ENCODE measurements at places on chromosomes 4 and X.
A peak's percentile ranks its signal among the peaks of the same experiment; 100 is the strongest.

DNA sequence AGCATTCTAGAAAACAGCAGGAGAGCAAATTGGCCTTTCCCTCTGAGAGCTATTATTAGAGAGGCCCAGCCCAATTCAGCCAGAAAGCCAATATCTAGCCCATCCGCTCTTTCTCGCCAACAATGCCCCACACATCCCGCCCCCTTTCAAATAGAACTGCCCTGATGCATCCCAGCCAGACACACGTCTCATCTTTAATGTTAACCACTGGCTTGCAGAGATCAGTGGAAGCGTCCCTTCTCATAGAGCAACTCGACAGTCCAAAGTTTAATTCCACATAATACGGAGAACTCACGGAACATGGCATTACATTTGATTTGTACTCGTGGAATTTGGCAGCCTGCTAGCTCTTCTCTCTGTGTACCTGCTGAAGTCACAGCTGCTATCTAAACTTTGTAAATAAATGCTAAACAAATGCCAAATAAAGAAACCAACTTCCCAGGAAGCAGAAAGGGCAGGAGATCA is 304.4 kb downstream of the DHX15 start:
- H3K36me3 ChIP-seq: no peaks in the 10 kb centered on the region
- peaks cover 5% of the 10 kb centered on the region for H3K4me1 ChIP-seq
- no peak overlapping the region for H3K27ac ChIP-seq
- DNase-seq: no peak
- peaks cover 14% of the 10 kb centered on the region for H3K27me3 ChIP-seq
- H3K4me3 ChIP-seq: no peak overlapping the region

DNA sequence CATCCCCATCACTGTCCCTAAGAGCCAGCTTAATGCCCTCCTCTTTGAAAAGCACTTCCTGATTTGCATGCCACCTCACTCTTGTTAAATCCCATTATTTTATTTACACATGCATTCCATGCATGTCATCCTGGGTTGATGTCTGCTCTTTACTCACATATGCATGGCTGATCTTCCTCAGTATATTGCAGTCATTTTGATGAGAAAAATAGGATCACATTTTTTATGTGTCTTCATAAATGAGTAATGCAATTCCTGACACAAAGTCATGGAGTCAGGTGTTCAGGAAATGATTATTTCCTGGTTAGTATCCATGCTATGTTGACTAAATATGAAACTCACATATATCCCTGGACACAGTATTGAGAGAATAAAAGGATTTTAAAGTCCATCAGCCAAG is 204.7 kb downstream of the SLIT2 start:
- H3K27me3 ChIP-seq: no peaks in the 10 kb centered on the region
- no peaks in the 10 kb centered on the region for H3K36me3 ChIP-seq
- DNase-seq: no peak

DNA sequence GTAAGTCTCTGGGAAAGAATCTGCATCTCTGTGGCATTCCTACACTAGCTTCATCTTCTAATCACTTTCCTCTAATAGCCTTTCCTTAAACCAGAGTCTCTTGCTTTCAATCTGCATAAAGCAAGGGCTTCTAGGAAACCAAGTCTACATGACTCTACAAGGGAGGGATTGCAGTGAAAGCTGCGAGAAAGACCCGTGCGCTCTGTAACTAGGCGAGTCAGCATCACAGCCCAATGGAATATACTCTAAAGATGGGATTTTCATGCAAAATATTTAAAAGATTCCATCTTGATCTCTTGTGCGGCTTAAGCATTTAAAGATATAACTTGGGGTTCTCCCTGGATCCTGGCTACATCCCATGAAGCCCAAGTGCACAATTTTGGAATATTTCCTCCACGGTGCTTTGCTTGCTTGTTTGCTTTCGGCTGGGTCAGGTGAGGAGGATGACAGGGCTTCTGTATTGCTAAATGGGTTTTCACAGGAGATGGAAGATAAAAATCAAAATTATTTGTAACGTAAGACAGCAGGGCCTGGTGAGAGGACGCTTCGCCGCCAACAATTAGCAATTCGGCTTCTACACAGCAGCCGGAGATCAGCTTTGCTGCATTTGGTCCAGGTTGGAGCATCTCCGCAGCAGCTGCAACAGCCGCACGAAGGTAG is 687 bp upstream of the GRIA2 start:
- H3K4me3 ChIP-seq: peak overlapping the region; percentile 2
- DNase-seq: no peak
- H3K36me3 ChIP-seq: no peaks in the 10 kb centered on the region
- peaks cover 65% of the 10 kb centered on the region for H3K27me3 ChIP-seq
- H3K27ac ChIP-seq: no peak overlapping the region

GRCh38 chr4:9898596-9899305 is 117.3 kb downstream of the DRD5 start:
- DNase-seq: peak; percentile 37
- no peak overlapping the region for H3K4me3 ChIP-seq
- H3K4me1 ChIP-seq: no peaks in the 10 kb centered on the region
- H3K27me3 ChIP-seq: peaks cover 21% of the 10 kb centered on the region
- no peak overlapping the region for H3K27ac ChIP-seq

- no peaks in the 10 kb centered on the region for H3K36me3 ChIP-seq
- H3K27me3 ChIP-seq: no peaks in the 10 kb centered on the region
- H3K4me1 ChIP-seq: no peaks in the 10 kb centered on the region
- H3K4me3 ChIP-seq: no peak overlapping the region
These were observed 51.4 kb downstream of the MED28 start for GRCh38 chr4:17665852-17666251.

- no peaks in the 10 kb centered on the region for H3K4me1 ChIP-seq
- no peaks in the 10 kb centered on the region for H3K27me3 ChIP-seq
- no peak overlapping the region for H3K4me3 ChIP-seq
- no peak for DNase-seq
These were observed 36.5 kb upstream of the IL15 start for GRCh38 chr4:141599853-141600252.

GRCh38 chr4:13159041-13159620 is 325.0 kb downstream of the RAB28 start:
- no peak overlapping the region for H3K27ac ChIP-seq
- no peak for DNase-seq
- no peaks in the 10 kb centered on the region for H3K36me3 ChIP-seq
- no peaks in the 10 kb centered on the region for H3K27me3 ChIP-seq
- no peak overlapping the region for H3K4me3 ChIP-seq
- no peaks in the 10 kb centered on the region for H3K4me1 ChIP-seq

DNA sequence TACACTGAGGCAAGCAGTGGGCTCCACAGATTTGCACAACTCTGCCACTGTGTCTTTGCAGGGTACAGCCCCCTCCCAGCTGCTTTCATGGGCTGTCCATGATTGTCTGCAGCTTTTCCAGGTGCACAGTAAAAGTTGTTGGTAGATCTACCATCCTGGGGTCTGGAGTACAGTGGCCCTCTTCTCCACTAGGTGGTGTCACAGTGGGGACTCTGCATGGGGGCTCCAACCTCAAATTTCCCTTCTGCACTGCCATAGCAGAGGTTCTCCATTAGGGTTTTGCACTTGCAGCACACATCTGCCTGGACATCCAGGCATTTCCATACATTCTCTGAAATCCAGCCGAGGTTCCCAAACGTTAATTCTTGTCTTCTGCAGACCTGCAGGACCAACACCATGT is 1002.3 kb downstream of the FAM133A start:
- no peaks in the 10 kb centered on the region for H3K4me1 ChIP-seq
- no peaks in the 10 kb centered on the region for H3K36me3 ChIP-seq
- DNase-seq: no peak
- no peaks in the 10 kb centered on the region for H3K27me3 ChIP-seq
- no peak overlapping the region for H3K4me3 ChIP-seq

GRCh38 chr4:89894649-89895550 is at the start of gene MMRN1:
TSS of gene MMRN1 (plus strand) at chr4:89894854. CDS start at chr4:89894972, 118 bp downstream.
- no peaks in the 10 kb centered on the region for H3K36me3 ChIP-seq
- peaks cover 7% of the 10 kb centered on the region for H3K4me1 ChIP-seq
- no peak for DNase-seq
- H3K27ac ChIP-seq: no peak within 1 kb of the TSS

DNA sequence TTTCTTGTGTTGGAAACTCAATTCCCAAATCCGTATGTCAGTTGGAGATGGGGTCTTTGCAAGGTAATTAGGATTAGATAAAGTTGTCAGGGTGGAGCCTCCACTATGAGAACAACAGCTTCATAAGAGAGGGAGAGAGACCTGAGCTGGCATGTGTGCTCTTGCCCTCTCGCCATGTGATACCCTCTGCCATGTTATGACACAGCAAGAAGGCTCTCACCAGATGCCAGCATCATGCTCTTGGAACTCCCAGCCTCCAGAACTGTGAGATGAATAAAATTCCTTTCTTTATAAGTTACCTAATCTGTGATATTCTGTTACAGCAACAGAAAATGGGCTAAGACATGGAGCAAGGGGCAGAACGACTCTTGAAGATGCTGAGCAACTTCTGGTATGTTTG is 201.9 kb upstream of the BOD1L1 start:
- no peaks in the 10 kb centered on the region for H3K4me1 ChIP-seq
- no peaks in the 10 kb centered on the region for H3K27me3 ChIP-seq
- no peak overlapping the region for H3K4me3 ChIP-seq
- DNase-seq: no peak
- H3K27ac ChIP-seq: no peak overlapping the region

- no peaks in the 10 kb centered on the region for H3K27me3 ChIP-seq
- H3K4me1 ChIP-seq: no peaks in the 10 kb centered on the region
- no peak overlapping the region for H3K4me3 ChIP-seq
- H3K36me3 ChIP-seq: no peaks in the 10 kb centered on the region
- no peak overlapping the region for H3K27ac ChIP-seq
These were observed 12.0 kb downstream of the CYP4V2 start for GRCh38 chr4:186203406-186203805.

DNA sequence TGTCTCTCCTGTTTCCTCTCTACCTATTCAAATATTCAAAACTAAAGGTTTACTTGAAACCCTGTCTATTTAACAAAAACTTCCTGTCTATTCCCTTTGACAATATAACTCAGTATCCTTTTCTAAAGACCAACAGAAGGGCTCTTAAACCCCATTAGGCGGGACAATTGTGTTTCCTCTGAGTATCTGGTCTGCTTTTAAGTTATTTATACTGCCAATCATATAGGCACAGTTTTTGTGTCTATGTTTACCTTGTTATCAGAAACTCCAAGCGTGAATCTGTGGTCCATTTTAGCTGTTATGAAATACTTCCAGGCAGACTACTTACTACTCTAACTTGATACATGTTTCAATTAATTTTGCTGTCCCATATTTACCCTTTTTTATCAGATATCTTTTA is 350.0 kb upstream of the CTSO start:
- no peaks in the 10 kb centered on the region for H3K27me3 ChIP-seq
- DNase-seq: no peak
- no peak overlapping the region for H3K27ac ChIP-seq
- no peak overlapping the region for H3K4me3 ChIP-seq
- no peaks in the 10 kb centered on the region for H3K36me3 ChIP-seq

GRCh38 chr4:10129196-10130177 is 12.9 kb upstream of the WDR1 start:
- no peaks in the 10 kb centered on the region for H3K36me3 ChIP-seq
- peaks cover 8% of the 10 kb centered on the region for H3K27me3 ChIP-seq
- no peak for DNase-seq

DNA sequence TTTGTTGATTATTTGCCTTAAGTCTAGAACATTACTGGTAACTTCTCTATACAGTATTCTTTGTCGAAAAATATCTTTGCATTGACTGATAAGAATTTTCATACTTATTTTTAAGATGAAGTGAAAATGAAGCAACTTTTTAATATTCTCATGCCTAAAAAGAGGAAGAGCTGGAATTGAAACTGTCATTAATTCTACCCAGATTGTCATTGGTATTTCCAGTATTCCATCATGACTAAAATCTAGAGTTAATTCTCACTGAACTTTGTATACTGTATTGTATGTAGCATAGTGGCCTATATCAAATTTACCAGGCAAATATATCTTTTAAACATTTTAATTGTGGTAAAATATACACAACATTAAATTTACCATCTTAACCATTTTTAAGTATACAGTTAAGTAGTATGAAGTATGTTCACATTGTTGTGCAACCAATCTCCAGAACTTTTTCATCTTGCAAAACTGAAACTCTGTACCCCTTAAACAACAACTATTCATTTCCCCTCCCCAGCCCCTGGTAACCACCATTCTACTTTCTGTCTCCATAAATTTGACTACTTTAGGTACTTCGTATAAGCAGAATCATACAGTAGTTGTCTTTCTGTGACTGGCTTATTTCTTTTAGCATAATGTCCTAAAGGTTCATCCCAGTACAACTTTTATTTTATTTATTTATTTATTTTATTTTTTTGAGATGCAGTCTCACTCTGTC is 24.3 kb upstream of the ZNF41 start:
- no peak overlapping the region for H3K4me3 ChIP-seq
- H3K27ac ChIP-seq: no peak overlapping the region
- DNase-seq: no peak
- no peaks in the 10 kb centered on the region for H3K36me3 ChIP-seq

- H3K27ac ChIP-seq: no peak overlapping the region
- H3K36me3 ChIP-seq: no peaks in the 10 kb centered on the region
- H3K4me3 ChIP-seq: no peak overlapping the region
- H3K27me3 ChIP-seq: no peaks in the 10 kb centered on the region
These were observed 451.2 kb downstream of the RAB28 start for GRCh38 chr4:13032936-13033335.
